ENCODE measurements at places on chromosomes 5 and 9.

DNA sequence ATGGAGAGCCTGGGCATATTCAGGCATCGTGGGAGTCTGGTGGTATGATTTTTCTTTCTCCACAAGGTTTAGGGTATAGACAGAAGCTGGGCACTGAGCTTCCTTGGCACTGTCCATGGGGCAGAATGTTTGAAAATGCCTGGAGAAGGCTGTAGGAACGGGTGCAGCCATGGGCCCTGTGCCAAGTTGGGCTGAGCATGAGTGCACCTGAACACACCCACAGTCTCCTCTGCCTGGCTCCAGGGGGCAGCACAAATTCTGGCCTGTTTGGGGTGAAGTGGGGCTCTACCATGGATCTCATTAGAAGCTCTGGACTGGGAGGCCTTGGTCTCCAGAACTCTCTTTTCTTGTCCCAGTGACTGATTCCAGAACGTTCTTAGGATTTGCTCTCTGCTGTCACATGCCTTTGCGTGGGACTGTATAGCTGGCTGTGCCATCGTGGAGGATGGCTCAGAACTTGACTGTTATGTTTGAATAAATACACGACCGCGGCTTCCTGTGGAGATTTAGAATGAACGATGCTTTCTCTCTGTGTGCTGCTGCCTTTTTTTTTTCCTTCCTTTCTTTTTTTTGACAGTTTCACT, 229.8 kb downstream of the FANCC start:
- DNase-seq = no peak

DNA sequence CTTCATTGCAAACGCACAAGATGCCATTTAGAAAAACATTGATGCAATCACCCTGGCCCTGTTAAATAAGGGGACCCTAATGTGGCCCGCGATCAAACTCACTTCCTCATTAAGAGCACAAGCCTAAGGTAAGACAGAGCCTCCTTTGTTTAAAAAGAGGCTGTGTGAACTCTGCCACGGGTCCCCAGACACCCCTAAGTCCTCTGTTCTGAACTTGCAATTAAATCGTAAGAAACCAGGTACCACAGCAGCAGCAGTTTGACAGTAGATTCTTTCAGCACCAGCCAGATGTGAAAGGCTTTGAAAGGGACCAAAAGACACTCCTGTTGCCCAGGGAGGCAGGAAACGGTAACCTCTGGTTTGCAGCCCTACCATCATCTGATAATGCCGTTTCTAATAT, 346.3 kb downstream of the TMEM167A start:
- no peak for DNase-seq

- DNase-seq = no peak
These were observed 46.5 kb downstream of the MAPKAP1 start for GRCh38 chr9:125660557-125660956.

GRCh38 chr5:24272741-24273140, 372.0 kb downstream of the CDH10 start:
- DNase-seq = no peak

DNA sequence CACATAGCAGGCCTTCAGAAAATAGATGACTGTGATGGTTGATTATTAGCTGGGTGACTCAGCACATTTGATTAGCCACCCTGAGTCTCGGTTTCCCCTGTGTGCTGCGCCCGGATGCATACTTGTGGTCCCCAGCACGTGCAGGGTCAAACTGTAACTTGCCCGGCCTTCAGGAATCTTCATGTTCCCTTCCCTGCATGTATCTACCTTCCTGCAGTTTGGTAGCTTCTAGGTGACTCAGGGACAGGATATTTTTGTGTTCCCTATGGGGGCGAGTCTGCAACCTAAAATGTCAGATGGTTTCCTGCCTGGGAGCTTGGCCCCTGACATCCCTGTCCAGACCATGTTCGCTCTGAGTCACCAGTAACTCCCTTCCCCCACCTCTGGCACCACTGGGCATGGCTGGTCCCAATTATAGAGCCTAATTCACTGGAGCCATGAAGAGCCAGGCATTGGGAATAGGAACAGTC, 13.2 kb downstream of the PTGS1 start:
- DNase-seq = no peak

DNA sequence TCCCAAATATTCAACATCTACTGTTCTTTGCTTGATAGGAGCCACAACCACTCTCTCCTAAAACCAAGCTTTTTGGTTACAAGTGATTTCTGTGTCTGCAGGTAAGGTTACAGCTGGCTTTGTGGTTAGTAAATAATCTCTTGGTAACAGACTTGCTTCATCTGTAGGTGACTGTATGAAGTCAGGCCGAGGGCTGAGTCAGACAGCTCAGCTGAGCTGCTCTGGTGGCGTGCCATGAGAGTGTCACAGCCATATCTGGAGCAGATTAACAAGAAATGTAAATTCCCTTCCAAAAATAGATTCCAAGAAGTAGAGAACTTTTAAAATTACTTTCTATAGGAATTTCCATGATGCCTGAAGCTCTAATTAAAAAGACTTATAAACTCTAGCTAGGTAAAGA, 23.7 kb upstream of the TAS2R1 start:
- DNase-seq = no peak
